Caki2 (cell line): ENCODE measurements at places on chromosomes 5 and 9. TPM values are rescaled to one million over a fixed set of nuclear protein-coding genes. Genes with fewer than 3 reads are reported as not detected.

The PRRT1B gene
- total RNA-seq: not detected in 2 replicates

The NSMF gene
- 33.8 and 41.5 TPM in 2 replicates for total RNA-seq

The EGFLAM gene
- total RNA-seq: not detected in 2 replicates

The VAV2 gene
- total RNA-seq: 24.3 and 25.1 TPM in 2 replicates

The TMEM167A gene
- total RNA-seq: 23.5 and 59.0 TPM in 2 replicates

The PTGS1 gene
- 2.6 and 7.6 TPM in 2 replicates for total RNA-seq

The HK3 gene
- not detected in 2 replicates for total RNA-seq

The LHX3 gene
- total RNA-seq: not detected in 2 replicates

The SLC6A18 gene
- total RNA-seq: not detected in 2 replicates

The SYK gene
- total RNA-seq: 4.4 and 11.8 TPM in 2 replicates

The TEX48 gene
- total RNA-seq: not detected in 2 replicates

The CER1 gene
- not detected in 2 replicates for total RNA-seq

The IL9 gene
- total RNA-seq: not detected in 2 replicates

The PGGT1B gene
- total RNA-seq: 1.3 and 9.1 TPM in 2 replicates

The CD74 gene
- 29.4 and 30.7 TPM in 2 replicates for total RNA-seq

The LCP2 gene
- not detected in 2 replicates for total RNA-seq

The SPTLC1 gene
- total RNA-seq: 53.2 and 56.1 TPM in 2 replicates

The GAPT gene
- total RNA-seq: not detected in 2 replicates

The NUTM2F gene
- total RNA-seq: not detected in 2 replicates

The CXCL14 gene
- total RNA-seq: not detected in 2 replicates

The C5orf58 gene
- not detected in 2 replicates for total RNA-seq

The SPRY4 gene
- 0.09 and 0.20 TPM in 2 replicates for total RNA-seq

The NIPAL4 gene
- total RNA-seq: not detected in 2 replicates

The TRIM32 gene
- total RNA-seq: 11.2 and 16.3 TPM in 2 replicates

The TMEM252 gene
- not detected in 2 replicates for total RNA-seq

The PLAC8L1 gene
- not detected in 2 replicates for total RNA-seq

The FGD3 gene
- 0.96 TPM in 1 of 2 replicates, not detected in the other for total RNA-seq

The C1QTNF2 gene
- total RNA-seq: not detected in 2 replicates

The GMCL2 gene
- total RNA-seq: not detected in 2 replicates

The SLC34A1 gene
- 0.64 and 1.5 TPM in 2 replicates for total RNA-seq

The HRCT1 gene
- 26.7 and 36.7 TPM in 2 replicates for total RNA-seq

The MLANA gene
- total RNA-seq: not detected in 2 replicates

The AKNA gene
- total RNA-seq: 3.4 and 6.3 TPM in 2 replicates

The HMMR gene
- 68.7 and 74.1 TPM in 2 replicates for total RNA-seq

The OR1J2 gene
- total RNA-seq: not detected in 2 replicates

The LPAR1 gene
- 28.2 and 36.2 TPM in 2 replicates for total RNA-seq

The CYLC2 gene
- total RNA-seq: not detected in 2 replicates

The FOXD4L5 gene
- not detected in 2 replicates for total RNA-seq

The NPR3 gene
- total RNA-seq: 2.6 and 2.8 TPM in 2 replicates

The EXOC3 gene
- 12.0 and 21.9 TPM in 2 replicates for total RNA-seq

The PDCD1LG2 gene
- total RNA-seq: not detected in 2 replicates

The HMCN2 gene
- total RNA-seq: not detected in 2 replicates

The NTNG2 gene
- total RNA-seq: 5.1 and 31.1 TPM in 2 replicates

The ZBED3 gene
- 0.14 TPM in 1 of 2 replicates, not detected in the other for total RNA-seq

The SH3PXD2B gene
- total RNA-seq: 14.2 and 25.2 TPM in 2 replicates
